BE2C (cell line): ENCODE measurements at places on chromosomes 3 and 15.

- DNase-seq, result no peak
These were observed 24.5 kb upstream of the SSR3 start for GRCh38 chr3:156579427-156579851.

DNA sequence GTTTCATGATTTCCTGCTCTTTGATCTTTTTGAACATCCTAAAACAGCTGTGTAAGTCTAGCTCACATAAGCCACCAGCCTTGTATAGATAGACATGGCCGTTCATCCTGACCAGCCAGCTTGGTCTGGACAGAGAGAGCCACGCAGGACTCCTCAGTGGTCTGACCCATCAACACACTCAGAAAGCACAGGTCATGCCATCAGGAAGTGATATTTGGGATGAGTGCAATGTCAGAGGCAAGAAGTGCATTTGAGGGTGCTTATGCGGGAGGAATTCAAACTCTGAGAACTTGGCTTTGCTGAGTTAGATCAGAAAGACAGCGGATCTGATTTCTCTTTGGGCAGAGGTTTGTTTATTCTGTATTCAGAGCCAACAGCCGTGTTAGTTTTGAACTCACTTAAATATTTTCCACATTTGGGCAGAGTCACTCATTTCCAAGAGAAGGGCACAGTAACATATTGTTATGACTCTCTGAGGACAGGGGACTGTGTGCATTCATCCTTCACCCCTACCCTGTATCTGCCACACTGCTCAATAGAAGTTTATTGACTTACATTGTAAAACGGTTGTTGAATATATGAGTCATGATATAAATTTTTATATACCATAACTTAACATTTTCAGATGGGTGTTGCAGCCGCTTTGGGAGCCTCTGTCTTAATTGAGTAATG is 225.3 kb upstream of the LYSMD4 start:
- no peak for DNase-seq

- no peak for DNase-seq
These were observed 62.3 kb downstream of the IQSEC1 start for GRCh38 chr3:13010780-13011572.

DNA sequence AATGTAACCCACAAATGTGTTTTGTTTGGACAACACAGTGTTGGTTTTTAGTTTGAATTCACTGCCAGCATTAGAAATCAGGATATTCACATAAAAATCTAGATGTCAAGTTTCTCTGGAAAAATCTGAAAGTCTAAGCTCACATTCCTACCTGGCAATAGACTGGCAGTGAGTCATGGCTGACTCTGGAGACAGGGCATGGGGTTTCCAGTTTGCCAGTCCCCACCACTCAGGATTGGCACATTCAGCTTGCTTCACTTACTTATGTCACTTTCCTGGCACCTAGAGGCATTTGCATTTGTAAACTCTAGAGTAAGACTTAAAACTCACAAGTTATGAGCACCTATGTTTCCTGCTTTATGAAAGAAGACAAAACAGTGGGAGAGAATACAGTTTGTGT is 19.1 kb upstream of the SEC61A1 start:
- no peak for DNase-seq

- no peak for DNase-seq
These were observed 1.8 kb upstream of the SKOR1 start for GRCh38 chr15:67823314-67824196.

GRCh38 chr3:61885414-61885813 is 324.0 kb downstream of the PTPRG start:
- no peak for DNase-seq

- peak; percentile 18 for DNase-seq
These were observed 196.2 kb upstream of the CFAP20DC start for GRCh38 chr3:59245859-59246501.
